Common myeloid progenitor, CD34-positive (primary cell): ENCODE measurements at places on chromosomes 1 and 21.

- no peak for DNase-seq
Measured at GRCh38 chr1:154851392-154852177, 18.5 kb downstream of the KCNN3 start.

DNA sequence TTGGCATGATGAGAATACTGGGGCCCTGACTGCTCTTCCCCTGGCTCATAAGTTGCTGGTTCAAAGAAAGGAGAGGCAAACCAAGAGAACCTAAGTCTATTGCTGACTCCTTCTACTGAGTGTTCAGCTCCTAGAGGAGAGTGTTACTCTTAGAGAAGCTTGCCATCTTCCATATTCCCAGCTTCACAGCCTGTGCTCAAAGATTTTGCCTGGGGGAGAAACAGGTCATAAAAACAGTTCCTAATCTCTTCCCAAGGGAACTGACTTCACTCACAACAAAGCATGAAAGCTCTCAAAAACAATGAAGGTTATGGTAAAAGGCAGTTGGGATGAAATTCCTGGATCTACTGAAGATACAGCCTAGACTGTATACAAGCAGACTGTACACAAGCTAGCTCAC lies 37.1 kb downstream of the LRRC40 start:
- no peak for DNase-seq

GRCh38 chr1:22414244-22414751 lies 37.4 kb upstream of the ZBTB40 start:
- no peak for DNase-seq

DNA sequence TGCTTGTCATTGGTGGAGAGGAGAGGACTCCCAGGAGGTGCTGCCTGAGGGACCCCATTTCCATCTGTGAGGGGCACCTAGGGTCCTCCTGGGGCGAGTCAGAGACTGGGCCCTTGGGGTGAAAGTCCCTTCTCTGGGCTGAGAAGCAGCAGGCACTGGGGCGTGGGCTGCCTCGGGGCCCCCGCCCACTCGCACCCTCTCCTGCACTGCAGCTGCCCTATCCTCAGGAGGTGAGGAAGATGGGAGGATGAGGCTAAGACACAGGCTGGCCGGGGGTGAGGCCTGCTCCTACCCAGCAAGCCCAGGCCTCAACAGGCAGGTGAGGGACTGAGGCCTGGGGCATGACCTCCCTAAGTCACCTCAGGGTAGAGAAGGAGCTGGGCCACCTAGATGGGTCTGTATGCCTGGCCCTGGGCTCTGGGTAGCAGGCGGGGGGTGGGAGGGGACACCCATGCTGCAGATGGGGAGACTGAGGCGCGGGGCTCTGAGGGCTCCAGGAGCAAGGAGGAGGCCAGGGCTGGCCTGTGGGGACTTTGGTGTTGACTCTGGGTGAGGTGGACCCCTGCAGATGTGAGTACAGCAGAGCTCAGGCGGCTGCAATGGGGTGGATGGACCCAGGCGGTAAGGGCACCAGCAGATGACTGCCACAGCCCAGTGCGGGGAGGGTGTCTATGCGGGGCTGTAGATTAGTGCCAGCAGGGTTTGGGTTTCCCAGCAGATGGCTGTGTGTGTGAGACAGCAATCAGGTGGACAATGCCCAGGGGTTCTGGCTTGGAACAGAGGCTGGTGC lies 10.4 kb upstream of the ZNF669 start:
- no peak for DNase-seq

- DNase-seq = peak; percentile 39
Measured at GRCh38 chr1:32400876-32401631, 6.8 kb upstream of the BSDC1 start.

- peak; percentile 28 for DNase-seq
Measured at GRCh38 chr1:207282058-207282457, 39.4 kb upstream of the CD55 start.

DNA sequence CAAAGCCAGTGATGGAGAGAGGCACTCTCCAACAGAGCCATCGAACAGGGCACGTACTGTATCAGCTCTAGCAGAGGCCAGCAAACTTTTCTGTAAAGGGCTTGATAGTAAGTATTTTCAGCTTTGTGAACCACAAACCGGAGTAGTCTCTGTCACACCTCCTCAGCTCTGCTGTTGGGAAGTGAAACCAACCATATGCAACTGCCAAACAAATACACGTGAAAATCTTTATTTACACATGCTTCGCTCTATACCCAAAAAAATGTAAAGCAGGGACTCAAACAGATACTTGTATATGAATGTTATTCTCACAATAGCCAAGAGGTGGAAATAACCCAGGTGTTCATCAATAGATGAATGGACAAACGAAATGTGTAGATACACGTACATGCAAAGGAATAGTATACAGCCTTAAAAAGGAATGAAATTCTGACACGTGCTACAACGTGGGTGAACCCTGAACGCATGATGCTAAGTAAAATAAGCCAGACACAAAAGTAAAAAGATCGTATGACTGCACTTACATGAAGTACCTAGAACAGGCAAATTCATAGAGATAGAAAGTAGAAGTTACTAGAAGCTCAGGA lies 39.0 kb downstream of the SETD4 start:
- no peak for DNase-seq
